ENCODE measurements at places on chromosomes 2 and 18.

DNA sequence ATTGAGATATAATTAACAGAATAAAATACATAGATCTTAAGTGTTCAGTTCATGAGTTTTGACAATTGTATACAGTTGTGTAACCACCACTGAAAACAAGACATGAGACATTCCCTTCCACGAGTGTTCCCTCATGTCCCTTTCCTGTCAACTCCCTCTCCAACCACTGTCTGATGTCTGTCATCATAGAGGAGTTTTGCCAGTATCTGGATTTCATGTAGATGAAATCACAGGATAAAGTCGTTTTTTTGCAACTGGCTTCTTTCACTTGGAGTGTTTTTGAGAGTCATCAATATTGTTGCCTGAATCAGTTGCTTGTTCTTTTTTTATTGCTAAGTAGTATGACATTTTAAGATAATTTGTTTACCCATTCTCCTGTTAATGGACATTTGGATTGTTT, 52.7 kb downstream of the RBMS1 start:
- DNase-seq, result no peak

GRCh38 chr18:49055754-49056172, 105.0 kb upstream of the SMAD7 start:
- no peak for DNase-seq

DNA sequence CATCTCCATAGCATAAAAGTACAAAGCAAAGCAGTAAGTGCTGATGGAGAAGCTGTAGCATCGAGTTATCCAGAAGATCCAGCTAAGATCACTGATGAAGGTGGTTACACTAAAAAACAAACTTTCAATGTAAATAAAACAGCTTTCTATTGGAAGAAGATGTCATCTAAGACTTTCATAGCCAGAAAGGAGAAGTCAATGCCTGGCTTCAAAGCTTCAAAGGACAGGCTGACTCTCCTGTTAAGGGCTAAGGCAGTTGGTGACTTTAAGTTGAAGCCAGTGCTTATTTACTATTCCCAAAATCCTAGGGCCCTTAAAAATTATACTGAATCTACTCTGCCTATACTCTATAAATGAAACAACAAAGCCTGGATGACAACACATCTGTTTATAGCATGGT, 44.0 kb downstream of the METTL8 start:
- no peak for DNase-seq

DNA sequence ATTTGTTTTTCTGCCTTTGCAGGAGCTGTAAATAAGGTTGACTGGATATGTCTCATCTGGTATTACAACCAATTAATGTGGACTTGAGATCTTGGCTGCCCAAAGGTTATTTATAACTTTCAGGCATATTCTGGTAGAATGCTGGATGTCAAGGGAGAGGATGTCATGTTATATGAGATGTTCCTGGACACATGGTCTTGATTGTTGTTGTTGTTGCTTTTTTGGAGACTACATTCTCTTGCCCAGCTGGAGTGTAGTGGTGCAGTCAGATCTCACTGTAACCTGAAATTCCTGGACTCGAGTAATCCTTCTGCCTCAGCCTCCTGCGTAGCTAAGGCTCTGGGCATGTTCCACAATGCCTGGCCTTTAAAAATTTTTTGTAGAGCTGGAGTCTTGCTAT, 83.3 kb downstream of the LCLAT1 start:
- DNase-seq, result no peak

GRCh38 chr2:208937521-208937920, 486.3 kb upstream of the MAP2 start:
- DNase-seq, result no peak

- no peak for DNase-seq
Measured at GRCh38 chr2:1546023-1546591, 132.8 kb downstream of the TPO start.

DNA sequence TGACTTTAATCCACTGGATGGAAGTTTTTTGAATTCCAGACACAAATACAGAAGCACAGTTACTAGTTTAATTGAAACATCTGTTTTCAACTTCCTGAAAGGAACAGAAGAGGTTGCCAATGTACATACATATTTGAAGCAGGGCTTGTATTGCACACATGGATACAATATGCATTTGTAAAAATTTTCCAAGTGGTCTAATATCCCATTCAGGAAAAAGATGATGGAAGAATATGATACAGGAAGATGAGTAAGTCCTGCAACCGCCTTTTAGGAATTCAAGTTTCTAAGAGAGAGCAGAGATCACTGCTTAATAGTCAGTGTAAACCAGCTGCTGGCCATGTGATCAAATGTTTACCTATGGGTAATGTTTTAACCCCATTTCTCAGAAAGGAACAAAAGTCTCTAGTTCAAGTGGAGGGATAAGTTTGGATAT, 265.4 kb downstream of the TRIB2 start:
- DNase-seq, result no peak

DNA sequence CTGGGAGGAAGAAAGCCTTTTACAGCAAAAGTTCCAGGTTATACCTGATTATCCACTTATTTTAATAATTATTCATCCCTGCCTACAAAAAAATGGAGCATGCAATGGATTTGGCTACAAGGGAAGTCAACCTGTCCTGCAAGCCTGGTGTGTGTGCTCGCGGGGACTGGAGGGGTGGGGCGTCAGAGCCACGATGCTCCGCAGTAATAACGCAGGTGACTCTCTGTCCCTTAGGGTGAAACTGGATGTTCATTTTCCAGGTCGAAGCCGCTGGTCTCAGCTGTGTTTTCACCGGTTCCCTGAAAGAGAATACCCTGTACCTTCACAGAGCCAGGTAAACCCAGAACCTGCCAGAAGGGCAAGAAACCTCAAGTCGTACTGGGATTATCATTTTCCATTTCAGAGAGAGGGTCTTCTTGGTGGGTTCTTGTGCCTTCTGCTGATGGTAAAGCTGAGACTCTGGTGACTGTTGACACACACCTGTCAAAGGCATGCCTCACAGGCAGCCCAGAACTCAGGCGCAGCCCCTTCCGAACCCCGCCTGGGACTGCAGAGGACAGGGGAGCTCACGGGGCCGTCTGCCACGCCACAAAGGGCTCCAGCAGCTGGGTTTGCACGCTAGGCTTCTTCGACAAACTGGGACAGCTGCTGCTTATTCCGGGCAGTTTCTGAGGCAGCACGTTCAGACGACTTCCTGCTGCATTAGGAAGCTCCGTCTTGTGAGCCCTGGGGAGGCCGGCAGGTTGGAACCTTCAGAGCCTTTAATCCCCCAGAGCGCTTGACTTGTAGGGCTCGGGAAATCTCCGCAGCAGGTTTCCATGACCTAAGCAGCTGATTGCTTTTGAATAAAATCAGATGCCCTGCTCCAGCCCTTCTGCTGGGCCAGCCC, 58.6 kb downstream of the KCNG2 start:
- DNase-seq, result peak; percentile 68

- DNase-seq, result no peak
Measured at GRCh38 chr2:212005085-212005671, 533.4 kb downstream of the ERBB4 start.

DNA sequence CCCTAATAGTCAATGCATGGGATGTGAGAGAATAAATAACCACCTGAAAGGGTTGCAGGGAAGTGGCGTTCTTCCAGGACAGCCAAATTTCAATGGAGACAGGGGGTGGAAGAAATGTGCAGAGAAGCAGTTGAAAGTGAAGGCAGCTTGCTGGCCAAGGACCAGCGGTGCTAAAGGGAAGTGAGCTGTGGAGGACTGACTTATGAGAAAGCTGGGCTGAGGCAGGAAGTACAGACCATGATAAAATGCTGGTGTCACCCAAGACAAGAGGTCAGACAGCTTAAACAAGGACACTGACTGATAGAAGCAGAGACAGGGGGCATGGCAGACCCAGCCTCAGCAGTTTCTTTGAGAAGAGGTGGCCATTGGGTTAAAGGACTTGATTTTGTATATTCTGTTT, 106.7 kb downstream of the DTNB start:
- no peak for DNase-seq

GRCh38 chr2:175371378-175371777, 189.9 kb upstream of the ATP5MC3 start:
- DNase-seq, result no peak

- no peak for DNase-seq
Measured at GRCh38 chr2:207926133-207926988, 99.0 kb downstream of the PLEKHM3 start.

- DNase-seq, result peak; percentile 40
Measured at GRCh38 chr2:175203621-175204496, 22.3 kb upstream of the ATP5MC3 start.

DNA sequence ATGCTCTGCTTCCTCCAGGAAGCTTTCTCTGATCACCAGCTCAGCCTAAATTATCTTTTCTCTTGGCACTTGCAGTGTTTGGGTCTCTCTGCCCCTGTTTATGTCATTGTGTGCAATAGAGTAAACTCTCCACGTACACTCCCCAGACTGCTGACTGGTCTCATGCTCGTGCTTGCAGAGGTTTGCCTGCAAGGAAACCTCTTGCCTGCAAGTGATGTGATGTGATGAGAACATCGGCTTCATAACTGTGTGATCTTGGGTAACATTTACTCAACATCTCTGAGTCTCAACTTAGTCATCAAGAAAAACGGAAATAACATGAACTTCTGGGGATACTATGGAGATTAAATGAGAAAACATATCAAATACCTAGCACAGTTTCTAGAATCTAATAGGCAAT, 92.3 kb downstream of the BIN1 start:
- DNase-seq, result no peak

DNA sequence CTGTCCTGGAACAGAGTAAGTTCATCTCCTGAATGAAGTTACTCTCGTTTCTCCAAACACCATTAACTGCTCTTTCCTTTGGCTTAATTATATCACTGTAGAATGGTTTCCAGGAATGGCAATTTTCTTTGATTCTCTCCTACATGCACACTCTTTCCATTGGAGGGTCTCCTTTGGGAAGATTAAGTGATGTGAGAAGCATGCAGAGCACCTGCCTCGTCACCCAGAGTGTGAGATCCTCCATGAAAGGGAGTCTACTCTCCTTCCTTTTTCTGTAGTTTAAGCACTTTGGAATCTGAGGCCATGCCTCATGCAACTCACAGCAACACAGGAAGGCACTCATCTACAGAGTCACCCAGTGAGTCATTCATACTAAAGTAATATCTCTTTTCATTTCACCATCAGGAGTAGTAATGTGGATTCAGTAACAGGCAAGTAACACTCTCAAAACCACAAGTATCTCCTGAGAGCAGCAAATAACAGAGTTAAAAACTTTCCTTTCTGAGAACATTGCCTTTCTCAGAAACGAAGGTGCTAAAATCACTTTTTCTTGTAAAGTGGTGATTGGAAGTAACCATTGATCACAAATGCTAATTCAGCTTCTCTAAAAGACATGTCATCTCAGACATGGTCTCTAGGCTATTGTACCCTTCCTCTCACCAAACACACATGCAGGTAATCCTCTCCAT, 52.8 kb upstream of the IL1RL1 start:
- no peak for DNase-seq
